T-helper 9 cell (primary cell): ENCODE measurements at places on chromosomes 3 and 15.

DNA sequence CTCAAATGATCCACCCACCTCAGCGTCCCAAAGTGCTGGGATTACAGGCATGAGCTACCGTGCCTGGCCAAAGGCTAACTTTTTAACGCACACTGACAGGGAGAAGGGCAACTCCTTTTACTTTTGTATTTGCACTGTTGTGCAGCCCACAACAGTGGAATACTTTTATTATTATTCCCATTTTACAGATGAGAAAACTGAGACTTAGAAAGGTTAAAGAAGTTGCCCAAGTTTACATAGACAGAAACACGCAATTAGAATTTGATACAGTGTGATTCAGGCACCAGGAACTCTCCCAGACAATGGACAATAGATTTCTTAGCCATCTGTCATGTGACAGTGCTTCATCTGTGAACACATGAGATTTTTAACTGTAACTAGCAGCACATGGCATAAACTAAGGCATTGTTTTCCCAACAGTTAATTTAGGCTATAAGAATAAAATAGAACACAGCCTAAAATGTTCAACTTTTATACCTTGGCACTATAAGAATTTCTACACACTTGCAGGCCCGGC, 18.8 kb downstream of the STAG1 start:
- DNase-seq = no peak

GRCh38 chr15:67945131-67945530, 105.3 kb upstream of the RNU6-1 start:
- DNase-seq = no peak

GRCh38 chr3:195227871-195228270, 43.1 kb downstream of the XXYLT1 start:
- DNase-seq = no peak

- no peak for DNase-seq
These were observed 160.6 kb downstream of the RPLP1 start for GRCh38 chr15:69613182-69613581.

- DNase-seq = no peak
These were observed 117.3 kb downstream of the NR1I2 start for GRCh38 chr3:119899192-119899511.

DNA sequence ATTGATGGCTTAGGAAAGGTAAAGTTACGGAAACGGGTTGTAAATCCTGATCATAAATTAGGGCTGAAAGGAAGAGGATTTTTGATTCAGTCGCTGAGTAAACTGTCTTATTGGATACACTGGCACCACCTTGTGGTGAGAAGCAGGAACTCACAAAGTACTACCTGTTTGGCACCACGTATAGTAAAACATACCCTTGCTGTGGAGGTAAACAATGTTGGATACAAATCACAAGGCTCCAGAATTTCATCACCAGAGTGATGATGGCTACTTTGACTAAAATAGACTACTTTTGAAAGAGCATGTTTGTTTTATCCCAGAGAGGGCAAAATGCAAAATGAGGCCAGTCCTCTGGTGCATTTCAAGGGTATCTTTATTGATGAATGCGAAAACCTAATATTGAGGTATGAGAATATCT, 216.9 kb downstream of the IGSF11 start:
- peak; percentile 1 for DNase-seq

DNA sequence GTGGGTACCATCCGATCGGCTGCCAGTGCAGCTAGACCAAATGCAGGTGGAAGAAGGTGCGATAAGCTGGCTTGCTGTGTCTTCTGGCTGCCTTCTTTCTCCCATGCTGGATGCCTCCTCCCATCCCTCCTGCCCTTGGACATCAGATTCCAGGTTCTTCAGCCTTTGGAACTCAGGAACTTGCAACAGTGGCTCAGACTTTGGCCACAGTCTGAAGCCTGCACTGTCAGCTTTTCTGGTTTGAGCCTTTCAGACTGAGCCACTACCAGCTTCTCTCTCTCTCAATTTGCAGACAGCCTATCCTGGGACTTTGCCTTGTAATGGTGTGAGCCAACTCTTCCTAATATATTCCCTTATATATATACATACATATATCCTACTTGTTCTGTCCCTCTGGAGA, 485.5 kb downstream of the FHIT start:
- DNase-seq = no peak

- no peak for DNase-seq
These were observed 220.9 kb upstream of the CDIN1 start for GRCh38 chr15:36358523-36358922.

GRCh38 chr15:95470997-95471689, 859.4 kb upstream of the NR2F2 start:
- no peak for DNase-seq

DNA sequence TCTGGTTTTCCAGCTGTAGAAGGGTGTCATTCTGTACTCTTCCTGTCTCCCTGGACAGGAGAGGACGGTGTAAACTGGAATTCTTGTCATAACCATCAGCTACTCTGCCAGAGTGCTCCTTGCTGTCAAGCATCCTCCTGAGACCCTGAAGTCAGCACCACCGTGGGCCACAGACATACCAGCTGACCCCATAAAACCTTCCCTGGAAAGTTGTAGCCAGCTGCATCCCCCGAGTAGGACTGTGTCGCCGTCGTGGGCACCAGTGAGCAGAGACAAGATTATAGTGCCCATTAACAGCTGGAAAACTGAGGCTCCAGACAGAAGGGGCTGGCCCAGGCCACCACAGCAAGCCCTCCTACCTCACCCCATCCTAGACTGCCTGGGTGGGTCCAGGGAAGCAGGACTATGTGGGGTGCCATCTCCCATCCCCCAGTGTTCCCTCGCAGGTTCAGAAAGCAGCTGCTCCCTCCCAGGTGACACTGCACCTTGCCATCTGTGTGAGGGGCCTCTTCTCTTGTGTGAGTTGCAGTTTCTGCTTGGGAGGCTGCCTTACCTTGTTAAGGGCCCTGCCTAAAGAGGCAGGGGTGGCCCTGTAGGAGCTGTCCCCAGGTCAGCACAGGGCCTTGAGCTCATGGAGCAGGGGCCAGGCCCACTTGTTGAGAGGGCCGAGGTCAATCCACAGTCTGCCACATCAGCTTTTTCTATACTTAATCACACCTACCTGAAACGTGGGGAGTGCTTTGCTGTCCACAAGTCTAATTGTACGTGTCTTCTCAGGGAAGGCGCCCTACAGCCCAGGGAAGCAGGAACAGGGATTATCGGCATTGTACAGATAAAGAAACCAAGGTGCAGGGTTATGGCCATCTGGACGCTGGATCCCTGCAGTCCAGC, 191.9 kb upstream of the LINGO1 start:
- no peak for DNase-seq

GRCh38 chr3:53083949-53084309, 38.1 kb upstream of the SFMBT1 start:
- DNase-seq = no peak

GRCh38 chr3:40137591-40138295, 171.8 kb upstream of the EIF1B start:
- no peak for DNase-seq

DNA sequence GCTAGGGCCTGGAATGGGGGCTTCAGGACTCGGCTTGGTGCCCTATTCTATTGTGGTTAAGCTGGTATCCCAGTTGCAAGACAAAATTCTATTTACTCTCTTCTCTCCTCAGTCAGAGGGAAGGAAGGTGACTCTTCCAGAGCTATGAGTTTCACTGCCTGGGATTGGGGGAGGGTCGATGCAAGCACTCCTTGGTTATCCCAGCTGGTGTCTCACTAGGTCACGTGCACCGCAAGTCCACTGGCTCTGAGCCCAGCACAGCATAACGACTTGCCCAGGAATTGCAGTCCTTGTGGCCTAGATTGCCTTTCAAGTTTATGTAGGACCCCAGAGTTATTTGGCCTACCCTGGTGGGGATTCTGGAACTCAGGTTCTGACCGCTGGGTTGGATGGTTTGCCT, 958.8 kb downstream of the IGSF11 start:
- DNase-seq = no peak

GRCh38 chr3:14329116-14329830, 73.1 kb upstream of the SLC6A6 start:
- no peak for DNase-seq

GRCh38 chr3:13690636-13691035, 141.7 kb downstream of the FBLN2 start:
- DNase-seq = no peak

DNA sequence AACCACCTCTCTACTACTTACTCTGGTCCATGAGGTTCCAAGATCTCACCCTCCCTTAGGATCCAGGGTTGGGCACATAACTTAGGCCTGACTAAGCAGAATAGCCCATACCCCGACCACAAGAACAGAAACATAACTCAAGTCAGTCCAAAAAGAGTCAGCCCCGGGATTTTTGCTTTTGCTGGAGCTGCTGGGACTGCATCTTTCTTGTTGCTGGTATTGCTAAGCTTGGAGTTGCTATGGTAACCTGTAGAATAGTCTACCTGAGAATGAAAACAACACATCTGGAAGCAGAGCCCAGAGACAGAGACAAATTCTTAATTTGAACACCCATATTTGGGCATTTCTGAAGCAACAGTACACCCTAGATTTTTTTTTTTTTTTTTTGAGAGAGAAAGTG, 6.5 kb downstream of the RUBCN start:
- DNase-seq = no peak

- no peak for DNase-seq
These were observed 409.6 kb upstream of the TBL1XR1 start for GRCh38 chr3:177606891-177607290.

GRCh38 chr3:152048831-152049230, 175.4 kb downstream of the SUCNR1 start:
- no peak for DNase-seq

DNA sequence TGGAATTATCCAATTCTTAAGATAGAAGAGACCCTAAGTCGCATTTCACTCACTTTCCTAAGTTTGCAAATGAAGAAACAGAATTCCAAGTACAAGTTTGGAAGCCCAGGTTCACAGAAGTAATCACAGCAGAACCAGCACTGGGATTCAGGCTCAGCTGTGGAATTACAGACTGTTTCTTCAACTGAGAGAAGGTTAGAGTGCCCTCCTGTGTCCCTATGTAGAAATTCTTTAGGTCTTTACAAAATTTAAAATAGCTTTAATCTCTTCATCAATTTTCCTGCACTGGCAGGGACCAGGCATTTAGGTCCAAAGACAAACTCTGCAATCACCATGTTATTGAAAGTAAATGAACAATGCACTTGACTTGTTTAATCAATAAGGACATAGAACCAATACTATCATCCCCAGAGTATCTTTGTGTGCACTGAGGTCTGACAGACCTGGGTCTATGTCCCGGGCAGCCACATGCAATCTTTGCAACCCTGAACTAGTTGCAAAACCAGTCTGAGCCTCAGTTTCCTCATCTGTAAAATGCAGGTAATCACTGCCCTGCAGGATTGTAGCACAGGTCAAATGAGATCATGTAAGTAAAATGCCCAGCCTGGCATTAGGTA, 96.3 kb upstream of the ZBED2 start:
- DNase-seq = no peak

DNA sequence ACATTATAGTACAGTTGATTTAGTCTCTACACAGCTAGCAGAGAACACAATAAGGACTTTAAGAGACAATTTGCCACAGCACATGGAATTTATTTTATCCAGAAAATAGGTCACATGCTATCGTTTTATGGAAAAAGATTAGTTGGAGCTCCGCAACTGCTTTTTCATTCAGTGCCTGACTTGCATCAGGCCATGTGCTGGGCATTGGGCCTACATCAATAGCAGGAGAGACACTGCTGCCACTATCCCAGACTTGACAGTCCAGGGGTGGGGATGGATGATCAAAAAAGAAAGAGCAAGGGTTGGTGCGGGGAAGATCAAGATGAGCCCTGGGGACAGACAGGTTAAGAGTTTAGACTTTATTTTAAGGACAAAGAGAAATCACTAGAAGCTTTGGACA, 75.2 kb upstream of the C3orf80 start:
- no peak for DNase-seq

DNA sequence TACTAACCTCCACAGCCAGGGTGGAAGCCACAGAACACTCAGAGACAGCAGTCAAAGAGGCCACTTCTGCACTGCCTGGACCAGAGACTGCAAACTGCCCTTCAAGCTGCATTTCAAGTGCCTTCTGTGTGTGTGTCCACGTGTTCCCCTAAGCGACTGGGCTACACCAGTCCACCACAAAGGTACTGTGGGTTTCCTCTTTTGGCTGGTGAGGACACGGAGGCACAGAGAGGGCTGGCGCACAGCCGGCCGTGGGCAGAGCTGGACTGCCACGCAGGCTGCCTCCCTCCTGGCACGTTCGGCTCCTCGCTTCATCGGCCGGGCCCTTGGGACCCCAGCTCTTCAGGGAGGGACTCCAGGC, 60.9 kb downstream of the MGLL start:
- DNase-seq = no peak

DNA sequence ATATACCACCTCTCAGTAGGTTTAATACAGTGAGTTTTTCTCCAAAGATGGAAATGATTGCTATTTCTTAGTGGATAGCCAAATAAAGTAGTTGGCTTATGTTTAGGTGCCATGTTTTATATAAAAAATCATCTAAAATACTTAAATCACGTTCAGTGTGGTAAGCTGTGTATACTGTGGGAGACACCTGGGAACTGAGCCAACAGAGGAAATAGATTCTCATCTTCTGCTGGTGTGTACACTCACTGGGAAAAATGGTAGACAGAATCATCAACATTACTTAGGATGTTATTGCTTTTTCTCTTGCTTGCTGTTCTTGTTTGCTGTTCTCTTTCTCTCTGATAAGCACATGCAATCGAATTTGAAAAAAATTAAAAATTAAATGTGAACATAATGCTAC, 112.6 kb upstream of the MB21D2 start:
- no peak for DNase-seq

DNA sequence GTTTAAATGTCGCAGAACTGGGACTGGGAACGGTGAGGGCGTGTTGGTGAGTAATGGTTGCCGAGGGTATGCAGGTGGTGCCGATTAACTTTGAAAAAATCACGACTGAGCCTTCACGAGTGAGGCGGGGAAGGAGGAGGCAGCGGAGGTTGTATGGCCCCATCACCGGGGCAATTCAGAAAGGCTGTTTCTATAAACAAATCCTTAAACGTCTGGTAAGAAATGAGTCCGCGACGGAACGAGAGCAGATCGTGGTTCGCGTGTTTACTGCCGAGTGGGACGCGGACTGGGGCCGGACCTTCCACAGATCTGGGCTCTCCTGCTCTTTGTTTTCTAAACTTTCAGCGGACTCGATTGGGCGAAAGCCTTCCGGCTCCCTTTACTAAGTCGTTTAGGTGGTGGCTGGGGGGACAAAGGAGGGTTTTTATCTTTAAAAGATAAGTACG, 2.7 kb downstream of the IGF1R start:
- DNase-seq = no peak
